ENCODE measurements at places on chromosomes 4 and X.

- DNase-seq: no peak
Observed at GRCh38 chr4:153322791-153323190, 21.7 kb upstream of the MND1 start.

DNA sequence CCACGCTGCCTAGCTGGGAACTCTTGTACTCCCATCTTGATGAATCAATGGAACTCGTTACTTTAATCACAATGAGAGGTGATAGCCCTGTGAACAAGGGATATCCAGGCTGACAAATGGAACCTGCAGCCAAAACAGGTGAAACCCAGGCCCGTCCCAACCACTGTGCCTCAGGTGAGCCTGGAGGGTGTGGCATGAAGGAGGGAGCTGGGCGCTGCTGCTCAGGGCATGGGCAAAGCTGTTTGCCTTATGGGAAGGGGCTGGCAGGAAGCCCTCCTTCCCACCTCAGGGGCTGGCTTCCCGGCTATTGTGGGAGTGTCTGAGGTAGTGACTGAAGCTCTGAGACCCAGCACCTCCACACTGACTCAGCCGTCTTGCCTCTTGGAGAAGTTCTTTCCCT, 209.4 kb upstream of the ATP6AP2 start:
- DNase-seq: no peak

DNA sequence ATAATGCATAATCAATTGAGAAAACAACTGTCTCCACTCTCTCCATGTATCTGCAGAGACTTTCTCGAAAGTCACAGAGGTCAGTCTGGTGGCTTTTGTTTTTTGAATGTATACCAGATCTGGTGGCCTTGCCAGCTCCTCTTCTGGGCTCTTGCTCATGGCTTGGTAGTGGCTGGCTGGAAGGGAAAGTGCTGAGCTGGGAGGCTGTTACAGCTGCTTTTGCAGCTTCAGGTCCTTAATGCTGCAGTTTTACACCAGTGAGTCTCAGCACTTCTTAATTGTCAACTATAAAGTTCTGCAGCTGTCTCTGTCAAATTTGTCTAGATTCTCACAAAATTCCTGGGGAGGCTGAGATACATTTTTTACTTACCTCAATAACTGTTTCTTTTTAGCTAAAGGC, 390.0 kb downstream of the GRXCR1 start:
- no peak for DNase-seq

- no peak for DNase-seq
Observed at GRCh38 chrX:48472851-48473703, 2.9 kb upstream of the FTSJ1 start.

- DNase-seq: no peak
Observed at GRCh38 chrX:79444694-79445210, 77.6 kb upstream of the ITM2A start.

GRCh38 chr4:113117358-113117702, 67.9 kb downstream of the ANK2 start:
- no peak for DNase-seq

DNA sequence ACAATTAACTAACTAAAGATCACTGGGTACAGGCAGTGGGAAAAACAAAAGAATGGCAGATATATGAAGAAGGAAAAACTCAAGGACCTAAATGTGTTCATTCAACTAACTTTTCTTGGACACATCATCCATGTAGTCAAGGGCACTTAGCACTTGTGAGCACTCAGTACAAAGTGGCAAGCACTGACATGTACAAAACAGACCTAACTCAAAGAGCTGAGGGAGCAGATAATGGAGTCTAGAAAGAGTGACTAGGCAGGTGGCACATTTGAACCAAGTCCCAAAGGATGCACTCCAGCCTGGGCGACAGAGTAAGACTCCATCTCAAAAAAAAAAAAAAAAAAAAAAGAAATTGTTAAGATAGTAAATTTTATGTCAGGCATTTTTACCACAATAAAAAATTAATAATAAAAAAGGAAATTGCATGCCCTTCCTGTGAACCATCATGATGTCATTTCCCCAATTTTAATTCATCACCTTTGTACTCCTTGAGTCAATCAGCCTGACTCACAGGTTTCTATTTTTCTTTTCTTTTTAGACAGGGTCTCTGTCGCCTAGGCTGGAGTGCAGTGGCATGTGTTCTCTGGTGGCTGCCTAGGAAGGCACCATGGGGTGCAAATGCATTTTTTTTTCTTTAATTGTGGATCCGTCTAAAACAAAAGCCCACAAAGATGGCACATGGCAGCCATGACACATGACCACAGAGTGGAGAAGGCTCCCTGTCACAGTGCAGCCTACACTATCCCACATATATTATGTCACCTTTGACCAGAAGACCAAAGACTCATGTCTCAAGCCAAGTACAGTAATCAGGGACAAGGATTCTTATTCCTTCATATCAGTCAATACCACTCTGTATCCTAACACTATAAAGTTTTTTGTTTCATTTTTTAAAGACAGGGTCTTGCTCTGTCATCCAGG, 91.9 kb downstream of the CHST7 start:
- peak; percentile 77 for DNase-seq

GRCh38 chr4:54728368-54728767, 70.6 kb downstream of the KIT start:
- no peak for DNase-seq

DNA sequence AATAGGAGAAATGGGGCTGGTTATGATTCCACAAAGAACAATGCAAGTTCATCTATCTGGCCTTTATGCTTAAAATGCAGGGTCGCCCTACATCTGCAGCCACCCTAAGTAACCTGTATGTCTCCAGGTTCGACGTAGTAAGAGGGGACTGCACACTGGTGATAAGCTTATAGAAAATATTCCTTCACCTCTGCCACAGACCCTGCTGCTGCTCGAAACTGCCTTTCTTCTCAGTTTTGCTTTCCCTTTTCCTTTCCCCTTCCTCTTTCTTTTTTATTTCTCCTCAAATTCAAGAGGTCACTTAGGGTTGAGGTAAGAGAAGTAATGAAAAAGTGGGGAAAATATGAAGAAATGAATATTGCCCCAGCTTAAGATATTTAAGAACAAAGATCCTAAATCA, 123.5 kb downstream of the DCHS2 start:
- DNase-seq: no peak

GRCh38 chrX:39652336-39652735, 445.4 kb downstream of the BCOR start:
- peak; percentile 24 for DNase-seq

- DNase-seq: no peak
Observed at GRCh38 chr4:85673540-85673939, 198.6 kb downstream of the ARHGAP24 start.

DNA sequence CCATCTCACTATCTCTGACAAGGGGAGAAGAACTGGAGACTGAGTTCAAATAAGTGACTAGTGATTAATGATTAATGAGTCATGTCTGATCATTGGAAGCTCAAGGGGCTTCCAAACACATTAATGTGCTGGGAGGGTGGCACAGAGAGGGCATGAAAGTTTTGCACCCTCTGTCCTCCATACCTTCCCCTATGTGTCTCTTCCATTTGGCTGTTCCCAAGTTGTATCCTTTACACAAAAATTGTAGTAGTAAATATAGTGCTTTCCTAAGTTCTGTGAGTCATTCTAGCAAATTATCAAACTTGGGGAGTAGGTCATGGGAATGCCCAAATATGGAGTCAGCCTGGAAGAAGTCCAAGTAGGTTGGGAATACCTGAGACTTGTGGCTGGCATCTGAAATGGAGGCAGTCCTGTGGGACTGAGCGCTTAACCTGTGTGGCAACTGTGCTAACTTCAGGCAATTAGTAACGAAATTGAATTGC, 4.1 kb upstream of the FAM200B start:
- peak; percentile 99 for DNase-seq

DNA sequence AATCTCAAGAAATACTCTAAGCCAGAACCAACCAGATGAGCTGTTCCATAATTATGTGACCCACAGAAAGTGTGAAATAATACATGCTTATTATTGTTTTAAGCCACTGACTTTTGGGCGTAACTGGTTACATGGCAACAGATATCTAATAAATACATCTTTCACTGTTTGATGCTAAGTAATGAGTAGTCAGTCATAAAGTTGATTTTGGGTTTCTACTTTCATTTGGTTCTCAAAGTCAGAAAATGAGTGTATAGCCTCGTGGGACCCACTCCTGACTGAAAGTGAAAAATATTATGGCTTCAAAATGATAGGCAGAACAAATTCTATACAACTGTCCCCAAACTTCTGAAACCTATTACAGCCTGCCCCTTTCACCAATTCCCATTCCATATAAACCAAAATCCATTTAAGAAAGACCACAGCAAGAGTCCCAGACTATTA, 88.0 kb upstream of the CBR4 start:
- DNase-seq: no peak

- peak; percentile 51 for DNase-seq
Observed at GRCh38 chr4:122329876-122330565, 48.8 kb upstream of the ADAD1 start.

- DNase-seq: no peak
Observed at GRCh38 chr4:140666889-140667614, 89.1 kb downstream of the TBC1D9 start.

DNA sequence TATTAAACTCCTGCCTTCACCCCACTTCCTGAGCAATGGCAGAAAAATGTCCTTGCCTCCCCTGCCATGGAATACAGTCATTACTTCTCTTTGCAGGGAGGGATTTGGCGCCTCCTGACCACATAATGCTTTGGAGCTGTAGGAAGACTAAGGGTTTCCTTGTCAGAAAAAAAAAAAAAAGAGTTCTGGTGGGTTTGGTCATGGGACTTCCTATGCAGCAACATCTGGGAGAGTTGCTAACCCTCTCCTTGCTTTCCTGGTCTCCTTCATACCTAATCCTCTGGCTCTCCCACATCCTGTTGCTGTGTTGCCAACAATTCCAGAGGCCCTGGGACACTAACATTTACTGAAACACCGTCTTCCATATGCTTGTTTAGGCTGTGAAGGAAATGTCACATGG, 75.1 kb upstream of the MBNL3 start:
- DNase-seq: no peak

DNA sequence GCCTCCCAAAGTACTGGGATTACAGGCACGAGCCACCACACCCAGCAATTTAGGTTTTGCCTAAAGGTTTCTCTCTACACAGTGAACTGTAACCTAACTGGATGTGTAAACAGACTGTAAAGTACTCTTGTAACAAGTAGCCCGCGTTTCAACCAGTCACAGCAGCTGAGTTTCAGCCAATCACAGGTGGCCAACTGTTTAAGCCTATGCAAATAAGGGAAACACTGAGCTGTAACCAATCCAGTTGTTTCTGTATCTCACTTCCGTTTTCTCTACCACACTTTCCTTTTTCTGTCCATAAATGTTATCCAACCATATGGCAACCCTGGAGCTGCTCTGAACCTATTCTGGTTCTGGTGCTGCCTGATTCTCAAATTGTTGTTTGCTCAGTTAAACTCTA, 59.9 kb downstream of the DIPK2B start:
- DNase-seq: no peak

DNA sequence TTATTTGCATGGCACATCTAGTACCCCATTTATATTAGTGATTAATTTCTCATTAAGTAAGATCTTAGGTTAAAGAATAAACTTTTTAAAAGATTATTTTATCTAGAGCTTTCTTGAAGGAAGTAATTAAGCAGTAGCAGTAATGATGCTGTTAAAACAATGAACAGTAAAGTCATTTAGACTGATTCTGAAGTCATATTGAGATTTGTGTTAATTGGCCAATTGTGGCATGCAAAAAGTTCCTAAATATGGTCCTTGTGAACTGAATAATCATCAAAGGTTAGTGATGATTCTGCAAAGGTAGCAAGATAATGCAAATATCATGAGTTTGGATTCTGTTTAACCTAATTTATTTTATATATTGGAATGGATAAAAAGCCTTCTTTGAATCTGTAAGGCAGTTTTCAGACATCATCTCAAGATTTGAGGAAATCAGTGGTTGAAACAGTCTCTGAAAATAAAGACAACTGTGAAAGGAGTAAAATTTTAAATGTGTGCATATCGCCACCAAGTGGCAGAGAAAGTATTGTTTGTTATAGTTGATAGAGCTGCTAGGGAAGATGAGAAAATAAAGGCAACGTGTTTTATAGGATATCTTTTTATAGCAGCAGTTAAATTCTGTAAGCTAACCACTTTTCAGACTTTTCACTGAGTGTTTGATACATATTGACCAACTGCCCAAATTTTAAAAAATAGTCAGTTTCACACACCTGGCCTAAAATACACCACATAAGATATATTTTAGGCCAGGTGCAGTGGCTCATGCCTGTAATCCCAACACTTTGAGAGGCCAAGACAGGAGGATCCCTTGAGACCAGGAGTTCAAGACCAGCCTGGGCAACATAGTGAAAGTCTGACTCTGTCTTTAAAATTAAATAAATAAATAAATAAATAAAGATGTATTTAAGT, 79.6 kb downstream of the CCKAR start:
- DNase-seq: peak; percentile 55

DNA sequence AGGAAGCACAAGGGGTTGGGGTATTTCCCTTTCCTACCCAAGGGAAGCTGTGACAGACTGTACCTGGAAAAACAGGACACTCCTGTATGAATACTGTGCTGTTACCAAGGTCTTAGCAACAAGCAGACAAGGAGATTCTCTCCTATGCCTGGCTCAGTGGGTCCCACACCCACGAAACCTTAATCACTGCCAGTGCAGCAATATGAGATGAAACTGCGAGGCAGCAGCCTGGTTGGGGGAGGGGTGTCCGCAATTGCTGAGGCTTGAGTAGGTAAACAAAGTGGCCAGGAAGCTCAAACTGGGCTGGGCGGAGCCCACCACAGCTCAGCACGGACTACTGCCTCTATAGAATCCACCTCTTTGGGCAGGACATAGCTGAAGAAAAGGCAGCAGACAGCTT, 197.7 kb downstream of the INPP4B start:
- peak; percentile 59 for DNase-seq

DNA sequence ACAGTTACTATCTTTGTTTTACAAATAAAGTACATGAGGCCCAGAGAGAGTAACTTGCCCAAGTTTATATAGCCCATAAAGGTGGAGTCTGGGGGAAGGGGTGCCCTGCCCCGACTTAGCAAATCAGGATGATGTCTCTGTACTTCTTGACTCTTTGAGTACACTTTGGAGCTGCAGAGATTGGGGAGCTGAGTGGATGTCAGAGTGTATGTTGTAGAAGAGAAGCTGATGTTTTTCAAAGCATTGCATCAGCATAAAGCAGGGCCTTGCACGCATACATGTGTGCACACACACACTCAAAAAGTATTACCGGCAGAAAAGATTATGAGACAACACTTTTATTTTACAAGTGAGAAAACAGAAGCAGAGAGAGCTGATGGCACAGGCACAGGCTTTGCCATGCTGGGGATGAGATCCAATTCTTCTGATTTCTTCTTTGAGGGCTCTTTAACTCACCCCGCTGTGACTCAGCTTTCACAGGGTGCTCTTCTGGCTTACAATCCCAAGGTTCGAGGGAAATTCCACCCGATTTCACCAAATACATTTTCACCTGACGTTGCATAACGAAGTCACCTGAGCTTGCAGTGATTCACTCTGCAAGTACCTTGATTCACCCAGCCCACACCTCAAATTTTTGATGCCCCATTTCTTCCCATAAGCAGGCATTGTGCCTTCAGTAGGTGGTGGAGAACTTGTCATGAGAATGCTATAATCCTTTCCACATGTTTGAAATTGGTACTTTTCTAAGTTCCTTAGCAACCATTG, 292.8 kb upstream of the BOD1L1 start:
- peak; percentile 98 for DNase-seq

All from epithelial cell of esophagus (primary cell).